Osteoblast (primary cell): ENCODE measurements at places on chromosomes 1 and 21.

DNA sequence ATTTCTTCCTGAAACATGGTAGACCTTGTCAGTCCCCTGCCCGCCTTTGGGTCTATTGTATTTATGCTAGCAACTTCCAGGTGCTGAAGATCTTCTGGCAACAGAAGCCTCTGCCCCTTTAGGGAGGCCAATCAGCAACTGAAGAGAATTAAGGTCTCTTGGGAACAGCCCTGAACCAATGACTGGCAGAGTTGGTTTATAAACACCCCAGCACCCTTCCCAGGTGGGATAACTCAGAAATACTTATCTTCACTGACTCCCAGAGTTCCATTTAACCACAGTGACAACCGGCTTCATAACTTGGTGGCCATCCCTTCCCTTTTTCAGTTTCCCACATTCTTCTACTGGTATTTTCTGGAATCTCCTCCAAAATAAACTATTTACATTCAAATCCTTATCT lies 27.2 kb upstream of the TMCO1 start:
- no peaks in the 10 kb centered on the region for H3K36me3 ChIP-seq
- no peak overlapping the region for H3K27ac ChIP-seq
- no peak for DNase-seq
- no peak overlapping the region for H3K4me3 ChIP-seq

- H3K36me3 ChIP-seq: no peaks in the 10 kb centered on the region
- H3K27ac ChIP-seq: no peak overlapping the region
- peaks cover 96% of the 10 kb centered on the region for H3K27me3 ChIP-seq
- DNase-seq: peak; percentile 69
- no peak overlapping the region for H3K4me3 ChIP-seq
These were observed 1.8 kb downstream of the BCAN start for GRCh38 chr1:156643778-156644092.

GRCh38 chr1:9559673-9560072 lies 20.4 kb downstream of the SLC25A33 start:
- no peak for DNase-seq
- H3K4me3 ChIP-seq: no peak overlapping the region
- peaks cover 15% of the 10 kb centered on the region for H3K4me1 ChIP-seq
- H3K27me3 ChIP-seq: no peaks in the 10 kb centered on the region

GRCh38 chr1:109909561-109909960 lies 1.1 kb upstream of the CSF1 start:
- DNase-seq: no peak
- no peak overlapping the region for H3K4me3 ChIP-seq
- peaks cover 31% of the 10 kb centered on the region for H3K4me1 ChIP-seq
- no peak overlapping the region for H3K27ac ChIP-seq
- H3K36me3 ChIP-seq: peaks cover 12% of the 10 kb centered on the region

DNA sequence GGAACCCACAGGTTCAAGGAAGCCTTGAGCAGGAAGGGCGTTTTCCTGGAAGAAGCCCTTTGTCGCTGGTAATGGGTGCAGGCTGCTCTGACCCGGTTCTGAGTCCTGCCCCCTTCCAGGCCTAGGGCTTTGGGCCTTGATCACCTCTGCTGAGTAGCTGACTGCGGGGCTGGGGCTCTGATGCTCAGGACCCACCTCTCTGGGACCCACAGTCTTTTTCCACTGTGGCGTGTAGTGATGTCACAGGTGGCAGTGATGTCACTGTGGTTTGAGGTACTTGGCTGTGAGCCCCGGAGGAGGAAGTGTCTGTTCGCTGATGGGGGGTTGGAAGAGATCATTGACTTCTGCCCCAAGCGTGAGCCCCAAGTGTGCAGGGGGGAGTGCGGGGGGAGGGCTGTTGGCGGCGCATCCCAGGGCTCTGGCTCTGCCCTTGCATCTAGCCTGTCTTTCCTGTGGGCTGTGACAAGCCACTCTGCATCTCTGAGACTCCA lies 6.9 kb downstream of the TNFRSF1B start:
- H3K27me3 ChIP-seq: no peaks in the 10 kb centered on the region
- H3K27ac ChIP-seq: no peak overlapping the region
- H3K4me3 ChIP-seq: no peak overlapping the region
- no peaks in the 10 kb centered on the region for H3K36me3 ChIP-seq
- H3K4me1 ChIP-seq: peaks cover 16% of the 10 kb centered on the region

DNA sequence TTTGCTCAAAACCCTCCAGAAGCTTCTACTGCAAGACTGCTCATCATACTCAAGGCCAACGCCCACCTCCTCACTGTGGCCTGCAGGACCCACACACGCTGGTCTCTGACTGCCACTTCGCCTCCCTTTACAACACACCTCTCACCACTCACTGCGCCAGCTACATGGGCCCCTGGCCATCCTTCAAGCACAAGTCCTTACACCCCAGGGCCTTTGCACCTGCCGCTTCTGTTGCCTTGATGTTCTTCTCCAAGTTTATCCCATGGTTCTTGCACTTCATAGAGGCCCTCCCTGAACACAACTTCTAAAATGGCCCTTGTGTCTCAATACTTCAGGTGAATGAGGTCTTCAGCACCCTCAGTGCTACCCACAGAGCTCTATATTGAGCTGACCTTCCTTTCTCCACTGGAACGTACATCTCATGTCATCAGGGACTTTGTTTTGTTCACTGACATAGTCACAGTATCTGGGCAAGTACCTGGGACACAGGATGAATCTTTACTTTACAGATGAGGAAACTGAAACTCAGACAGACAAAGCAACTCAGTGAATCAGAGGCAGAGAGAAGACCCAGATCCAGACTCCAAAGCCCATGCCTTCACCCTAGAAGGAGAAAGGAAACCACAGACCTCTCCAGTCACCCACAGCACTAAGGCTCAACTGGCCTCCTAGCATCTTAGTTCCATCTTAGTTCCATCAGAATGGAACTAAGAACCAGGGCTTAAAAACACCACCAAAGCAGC lies 34.7 kb upstream of the CLSTN1 start:
- H3K4me3 ChIP-seq: no peak overlapping the region
- no peak overlapping the region for H3K27ac ChIP-seq
- no peaks in the 10 kb centered on the region for H3K27me3 ChIP-seq
- no peaks in the 10 kb centered on the region for H3K36me3 ChIP-seq
- DNase-seq: no peak

DNA sequence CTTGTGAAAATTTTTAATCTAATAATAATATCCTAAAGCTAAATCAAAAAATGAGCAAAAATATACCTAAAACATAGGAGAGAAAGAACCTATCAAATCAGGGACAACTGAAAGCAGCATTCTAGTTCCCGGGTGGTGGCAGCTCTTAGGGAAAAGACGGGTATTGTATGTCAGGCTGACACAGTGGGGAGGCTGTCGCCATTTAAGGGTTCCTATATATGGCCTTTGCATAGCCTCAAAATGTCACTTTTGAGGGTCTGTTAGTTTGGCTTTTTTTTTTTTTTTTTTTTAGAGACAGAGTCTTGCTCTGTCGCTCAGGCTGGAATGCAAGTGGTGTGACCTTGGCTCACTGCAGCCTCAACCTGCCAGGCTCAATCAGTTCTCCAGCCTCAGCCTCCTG lies 6.0 kb downstream of the CLSTN1 start:
- peaks cover 11% of the 10 kb centered on the region for H3K4me1 ChIP-seq
- H3K36me3 ChIP-seq: no peaks in the 10 kb centered on the region
- H3K27me3 ChIP-seq: no peaks in the 10 kb centered on the region
- no peak overlapping the region for H3K4me3 ChIP-seq
- DNase-seq: no peak

GRCh38 chr21:35024513-35024912 lies 24.6 kb downstream of the RUNX1 start:
- H3K36me3 ChIP-seq: peaks cover 3% of the 10 kb centered on the region
- no peak overlapping the region for H3K4me3 ChIP-seq
- H3K27me3 ChIP-seq: no peaks in the 10 kb centered on the region
- no peak overlapping the region for H3K27ac ChIP-seq
- no peak for DNase-seq

DNA sequence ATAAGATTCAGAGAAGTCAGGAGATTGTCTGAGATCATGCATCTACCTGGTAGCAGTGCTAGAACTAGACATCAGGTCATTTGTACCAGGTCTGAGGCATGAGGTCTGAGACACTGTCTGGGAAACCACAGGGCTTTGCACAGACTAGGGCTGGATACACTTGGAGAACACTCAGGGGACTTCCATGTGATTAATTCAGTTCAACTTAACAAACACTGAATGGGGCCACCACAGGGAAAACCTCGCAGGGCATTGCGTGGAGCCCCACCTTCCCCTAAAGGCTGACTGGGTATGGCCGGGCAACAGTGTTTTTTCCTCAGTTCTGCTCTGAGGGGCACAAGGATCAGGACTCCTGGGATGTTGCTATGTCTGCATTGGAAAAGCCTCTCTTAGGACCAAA lies 86.5 kb upstream of the WARS2 start:
- H3K36me3 ChIP-seq: no peaks in the 10 kb centered on the region
- H3K27ac ChIP-seq: no peak overlapping the region
- H3K27me3 ChIP-seq: no peaks in the 10 kb centered on the region
- H3K4me1 ChIP-seq: no peaks in the 10 kb centered on the region
- no peak for DNase-seq
- H3K4me3 ChIP-seq: no peak overlapping the region

DNA sequence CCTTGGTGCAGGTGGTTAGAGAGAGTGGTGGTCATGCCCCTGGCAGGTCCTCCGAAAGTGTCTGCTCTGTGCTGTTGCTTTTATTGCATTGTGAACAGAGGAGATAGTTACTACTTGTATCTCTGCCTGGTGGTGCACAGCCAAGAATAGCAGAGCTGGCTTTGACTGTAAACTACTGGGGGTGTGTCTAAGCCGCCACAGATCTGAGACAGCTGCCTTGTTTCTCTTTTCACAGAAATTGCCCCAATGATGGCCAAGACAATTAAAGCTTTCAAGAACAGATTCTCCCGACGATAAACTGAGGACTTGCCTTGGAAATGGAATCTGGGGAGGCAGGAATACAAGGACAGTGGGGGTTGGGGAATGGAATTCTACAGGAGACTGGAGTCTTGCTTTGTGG lies 16.0 kb downstream of the ELOA start:
- H3K27ac ChIP-seq: no peak overlapping the region
- H3K4me3 ChIP-seq: no peak overlapping the region
- H3K4me1 ChIP-seq: peaks cover 16% of the 10 kb centered on the region
- H3K36me3 ChIP-seq: peaks cover 78% of the 10 kb centered on the region

GRCh38 chr1:43366601-43367025 lies 1.2 kb downstream of the ELOVL1 start:
- H3K4me1 ChIP-seq: peaks cover 15% of the 10 kb centered on the region
- peak overlapping the region; percentile 97 for H3K4me3 ChIP-seq
- no peaks in the 10 kb centered on the region for H3K27me3 ChIP-seq
- peaks cover 41% of the 10 kb centered on the region for H3K36me3 ChIP-seq
- DNase-seq: peak; percentile 86
- peak overlapping the region; percentile 81 for H3K27ac ChIP-seq

DNA sequence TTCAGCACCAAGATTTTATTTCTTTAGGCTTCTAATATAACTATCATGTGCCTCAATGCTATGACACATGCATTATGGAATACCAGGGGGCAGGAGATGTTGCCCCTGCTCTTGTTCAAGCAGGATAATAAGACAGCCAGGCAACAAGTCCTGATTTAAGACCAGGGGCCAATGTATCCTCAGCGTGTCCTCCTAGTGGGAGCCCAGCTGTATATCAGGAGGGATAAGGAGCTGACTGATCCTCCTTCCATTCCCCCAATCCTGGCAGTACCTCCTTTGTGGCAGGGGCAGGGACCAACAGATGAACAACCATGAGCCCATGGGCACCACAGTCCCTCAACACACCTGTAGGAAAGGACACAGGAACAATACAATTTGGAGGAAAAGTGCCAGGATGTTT lies 29.3 kb downstream of the SORT1 start:
- H3K4me1 ChIP-seq: peaks cover 46% of the 10 kb centered on the region
- no peak overlapping the region for H3K4me3 ChIP-seq
- H3K36me3 ChIP-seq: peaks cover 17% of the 10 kb centered on the region
- peak overlapping the region; percentile 98 for H3K27ac ChIP-seq
- H3K27me3 ChIP-seq: no peaks in the 10 kb centered on the region
- DNase-seq: no peak

- no peak overlapping the region for H3K27ac ChIP-seq
- H3K36me3 ChIP-seq: no peaks in the 10 kb centered on the region
- no peak overlapping the region for H3K4me3 ChIP-seq
- no peak for DNase-seq
These were observed 175.5 kb upstream of the PTBP2 start for GRCh38 chr1:96545935-96546656.

GRCh38 chr1:230459465-230459864 lies 33.3 kb upstream of the PGBD5 start:
- no peaks in the 10 kb centered on the region for H3K27me3 ChIP-seq
- H3K27ac ChIP-seq: no peak overlapping the region
- no peaks in the 10 kb centered on the region for H3K36me3 ChIP-seq
- H3K4me3 ChIP-seq: no peak overlapping the region
- no peak for DNase-seq

DNA sequence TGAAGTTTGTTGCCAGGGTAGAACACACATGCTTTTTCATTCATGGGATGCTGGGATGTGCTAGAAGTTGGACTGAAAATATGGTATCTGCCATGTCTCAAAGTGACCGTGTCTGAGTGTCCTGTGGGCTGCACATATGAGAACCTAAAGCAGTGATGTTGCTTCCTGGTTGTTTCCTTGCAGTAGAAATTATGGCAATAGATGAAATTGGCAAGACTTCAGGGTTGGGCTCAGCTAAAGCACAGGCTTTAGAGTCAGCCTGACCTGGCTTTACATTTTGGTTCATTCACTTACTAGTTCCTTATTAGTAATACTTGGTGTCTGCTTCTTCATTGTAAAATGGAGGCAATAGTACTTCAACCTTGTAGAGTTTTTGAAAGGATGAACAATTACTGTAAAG lies 2.2 kb downstream of the LAMC2 start:
- H3K4me1 ChIP-seq: peaks cover 6% of the 10 kb centered on the region
- H3K27me3 ChIP-seq: no peaks in the 10 kb centered on the region
- no peak for DNase-seq
- no peak overlapping the region for H3K27ac ChIP-seq
- no peaks in the 10 kb centered on the region for H3K36me3 ChIP-seq
- no peak overlapping the region for H3K4me3 ChIP-seq

GRCh38 chr1:218686258-218686657 lies 341.1 kb downstream of the TGFB2 start:
- H3K36me3 ChIP-seq: no peaks in the 10 kb centered on the region
- peak; percentile 72 for DNase-seq

GRCh38 chr1:45842786-45843185 lies 39.4 kb downstream of the MAST2 start:
- no peaks in the 10 kb centered on the region for H3K27me3 ChIP-seq
- H3K4me3 ChIP-seq: no peak overlapping the region
- no peak for DNase-seq
- no peak overlapping the region for H3K27ac ChIP-seq
- H3K36me3 ChIP-seq: no peaks in the 10 kb centered on the region

- no peak overlapping the region for H3K27ac ChIP-seq
- peak; percentile 89 for DNase-seq
- H3K4me3 ChIP-seq: no peak overlapping the region
- no peaks in the 10 kb centered on the region for H3K36me3 ChIP-seq
These were observed 1.2 kb downstream of the SMIM1 start for GRCh38 chr1:3773572-3774275.

- no peak overlapping the region for H3K4me3 ChIP-seq
- no peak for DNase-seq
- no peaks in the 10 kb centered on the region for H3K4me1 ChIP-seq
- peaks cover 7% of the 10 kb centered on the region for H3K27me3 ChIP-seq
- no peaks in the 10 kb centered on the region for H3K36me3 ChIP-seq
- no peak overlapping the region for H3K27ac ChIP-seq
These were observed 34.9 kb upstream of the VASH2 start for GRCh38 chr1:212915245-212916091.

- no peak overlapping the region for H3K27ac ChIP-seq
- H3K4me1 ChIP-seq: peaks cover 19% of the 10 kb centered on the region
- no peaks in the 10 kb centered on the region for H3K27me3 ChIP-seq
- H3K36me3 ChIP-seq: peaks cover 3% of the 10 kb centered on the region
These were observed 731 bp downstream of the TRIM11 start for GRCh38 chr1:228405979-228406228.

- peaks cover 16% of the 10 kb centered on the region for H3K4me1 ChIP-seq
- H3K36me3 ChIP-seq: no peaks in the 10 kb centered on the region
- DNase-seq: no peak
- H3K27ac ChIP-seq: no peak overlapping the region
These were observed 87.0 kb upstream of the IRF2BP2 start for GRCh38 chr1:234697015-234697414.
